ENCODE measurements at places on chromosomes 12 and 14. TPM values are rescaled to one million over a fixed set of nuclear protein-coding genes. Genes with fewer than 3 reads are reported as not detected.

DNA sequence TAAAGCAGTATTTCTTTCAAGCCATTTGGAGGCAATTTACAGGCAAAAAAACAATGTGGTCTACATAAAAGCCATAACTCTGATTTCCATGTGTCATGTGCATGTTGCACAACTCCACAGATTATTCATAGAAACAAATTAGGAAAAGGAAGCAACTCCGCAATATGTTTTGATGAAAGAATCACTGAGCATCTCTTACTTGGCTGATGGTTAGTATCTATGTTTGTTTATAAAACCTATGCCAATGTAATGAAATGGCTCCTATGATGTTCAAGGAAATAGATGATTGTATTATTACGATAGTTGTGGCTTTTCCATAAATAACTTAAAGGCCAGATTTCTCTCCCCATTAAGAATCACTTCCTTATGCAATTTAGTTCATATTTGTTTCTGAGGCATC, 373.7 kb downstream of the CCDC91 start:
- H3K36me3 ChIP-seq: no peaks in the 10 kb centered on the region
- no peak for DNase-seq
- no peaks in the 10 kb centered on the region for H3K4me1 ChIP-seq
- no peaks in the 10 kb centered on the region for H3K27me3 ChIP-seq

DNA sequence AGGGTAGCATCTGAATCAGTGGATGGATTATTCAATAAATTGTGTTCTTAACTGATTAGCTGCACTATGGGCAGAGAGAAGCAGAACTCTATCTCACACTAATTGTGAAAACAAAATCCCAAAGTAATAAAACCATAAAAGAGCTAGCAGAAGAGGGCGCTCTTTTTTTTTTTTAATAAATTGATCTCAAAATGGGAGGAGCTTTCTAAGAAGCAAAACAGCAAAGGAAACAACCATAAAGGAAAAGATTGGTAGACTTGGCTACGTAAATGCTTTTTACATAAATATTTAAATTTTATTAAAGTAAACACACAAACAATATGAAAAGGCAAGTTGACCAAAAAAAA, 1.5 kb upstream of the TM7SF3 start:
- peak; percentile 48 for DNase-seq
- peak overlapping the region; percentile 80 for H3K4me3 ChIP-seq
- H3K27ac ChIP-seq: no peak overlapping the region
- H3K27me3 ChIP-seq: no peaks in the 10 kb centered on the region
- H3K36me3 ChIP-seq: peaks cover 4% of the 10 kb centered on the region
- peaks cover 33% of the 10 kb centered on the region for H3K4me1 ChIP-seq

GRCh38 chr12:49061157-49061650, 610 bp upstream of the KMT2D start:
- H3K4me3 ChIP-seq: peak overlapping the region; percentile 83
- peaks cover 42% of the 10 kb centered on the region for H3K4me1 ChIP-seq
- no peaks in the 10 kb centered on the region for H3K27me3 ChIP-seq

- no peaks in the 10 kb centered on the region for H3K4me1 ChIP-seq
- H3K27me3 ChIP-seq: no peaks in the 10 kb centered on the region
- H3K4me3 ChIP-seq: no peak overlapping the region
- H3K27ac ChIP-seq: no peak overlapping the region
These were observed 411.9 kb downstream of the TMEM121 start for GRCh38 chr14:105938055-105938863.

- DNase-seq: no peak
- H3K27ac ChIP-seq: no peak overlapping the region
- peaks cover 31% of the 10 kb centered on the region for H3K36me3 ChIP-seq
- H3K27me3 ChIP-seq: no peaks in the 10 kb centered on the region
- peaks cover 43% of the 10 kb centered on the region for H3K4me1 ChIP-seq
These were observed 8.2 kb downstream of the ZFC3H1 start for GRCh38 chr12:71655495-71655894.

- no peaks in the 10 kb centered on the region for H3K27me3 ChIP-seq
- H3K27ac ChIP-seq: no peak overlapping the region
- H3K4me3 ChIP-seq: no peak overlapping the region
- H3K36me3 ChIP-seq: no peaks in the 10 kb centered on the region
These were observed 113.3 kb upstream of the ATP2B1 start for GRCh38 chr12:89821896-89822295.

- H3K4me3 ChIP-seq: no peak overlapping the region
- no peak for DNase-seq
- no peaks in the 10 kb centered on the region for H3K36me3 ChIP-seq
- H3K27me3 ChIP-seq: no peaks in the 10 kb centered on the region
These were observed 188.9 kb upstream of the PDZRN4 start for GRCh38 chr12:40999210-40999609.

GRCh38 chr12:57276935-57277563, 26.1 kb upstream of the STAC3 start:
- H3K4me1 ChIP-seq: peaks cover 14% of the 10 kb centered on the region
- peaks cover 36% of the 10 kb centered on the region for H3K36me3 ChIP-seq
- no peak overlapping the region for H3K27ac ChIP-seq
- no peak for DNase-seq

DNA sequence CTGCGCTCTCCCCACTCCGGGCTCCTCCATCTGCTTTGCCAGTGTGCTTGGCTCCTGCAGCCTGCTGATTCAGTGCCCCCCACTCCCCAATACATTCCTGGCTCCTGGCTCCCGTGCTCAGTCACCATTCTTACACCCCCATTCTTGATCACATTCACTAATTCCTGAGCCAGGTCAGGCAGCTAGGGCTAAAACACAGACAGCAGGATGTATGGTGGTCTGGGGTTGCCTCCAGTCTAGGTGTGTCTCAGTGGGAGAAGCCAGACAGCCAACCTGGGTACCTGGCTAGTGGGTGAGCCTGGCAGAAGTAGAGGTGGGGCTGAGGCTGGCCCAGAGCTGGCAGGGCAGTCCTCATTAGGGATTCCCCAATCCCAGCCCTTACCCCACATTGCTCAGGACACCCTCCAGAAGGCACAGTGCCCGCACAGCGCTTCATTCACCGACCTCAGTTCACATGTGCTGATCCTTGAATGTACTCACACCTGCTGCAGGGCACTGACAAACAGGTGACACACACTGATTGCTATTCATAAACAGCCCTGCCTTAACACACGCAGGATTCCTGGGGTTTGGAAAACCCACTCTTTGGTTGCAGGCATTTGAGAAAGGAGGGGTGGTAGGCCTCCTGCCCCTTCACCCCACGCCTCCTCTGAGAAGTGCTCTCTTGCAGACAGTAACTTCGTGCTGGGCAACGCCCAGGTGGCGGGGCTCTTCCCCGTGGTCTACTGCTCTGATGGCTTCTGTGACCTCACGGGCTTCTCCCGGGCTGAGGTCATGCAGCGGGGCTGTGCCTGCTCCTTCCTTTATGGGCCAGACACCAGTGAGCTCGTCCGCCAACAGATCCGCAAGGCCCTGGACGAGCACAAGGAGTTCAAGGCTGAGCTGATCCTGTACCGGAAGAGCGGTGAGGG, 1.7 kb downstream of the KCNH3 start:
- H3K27ac ChIP-seq: no peak overlapping the region
- no peak for DNase-seq
- peaks cover 11% of the 10 kb centered on the region for H3K4me1 ChIP-seq

DNA sequence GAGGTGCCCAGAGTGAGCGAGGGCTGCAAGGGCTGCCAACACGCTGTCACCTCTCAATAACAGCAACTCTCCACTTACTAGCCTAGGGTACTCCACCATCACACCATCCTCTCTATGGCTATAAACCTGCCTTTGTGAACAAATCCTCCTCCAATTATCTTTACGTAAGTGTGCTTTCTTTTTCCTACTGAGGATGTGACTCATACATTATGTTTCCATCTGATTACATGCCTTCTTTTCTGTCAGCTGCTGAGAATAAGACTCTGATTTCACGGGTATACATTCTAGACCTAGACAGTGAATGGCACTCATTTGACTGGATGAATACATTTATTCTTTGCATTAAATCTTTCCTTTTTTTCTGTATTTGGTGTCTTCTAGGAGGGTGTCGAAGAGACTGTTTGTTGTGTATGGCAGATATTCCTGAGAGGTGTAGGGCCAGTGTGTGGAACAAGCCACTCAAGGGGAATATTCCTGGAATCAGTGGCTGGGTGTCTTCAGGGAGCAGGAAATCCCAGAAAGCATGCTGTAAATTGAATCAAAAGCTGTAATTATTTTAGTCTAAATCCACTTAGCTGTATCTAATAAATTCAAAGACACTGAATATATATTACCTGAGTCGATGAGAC, 327.3 kb upstream of the TMTC1 start:
- no peaks in the 10 kb centered on the region for H3K4me1 ChIP-seq
- no peak for DNase-seq
- no peaks in the 10 kb centered on the region for H3K36me3 ChIP-seq
- H3K4me3 ChIP-seq: no peak overlapping the region

The POTEG gene
- total RNA-seq: not detected

The ZC2HC1C gene
- 0.81 TPM for total RNA-seq

The CIROP gene
- not detected for total RNA-seq

The TCL1B gene
- not detected for total RNA-seq

The SMIM41 gene
- not detected for total RNA-seq

The OLR1 gene
- 0.42 TPM for total RNA-seq
